ENCODE measurements at places on chromosomes 11 and 22.

DNA sequence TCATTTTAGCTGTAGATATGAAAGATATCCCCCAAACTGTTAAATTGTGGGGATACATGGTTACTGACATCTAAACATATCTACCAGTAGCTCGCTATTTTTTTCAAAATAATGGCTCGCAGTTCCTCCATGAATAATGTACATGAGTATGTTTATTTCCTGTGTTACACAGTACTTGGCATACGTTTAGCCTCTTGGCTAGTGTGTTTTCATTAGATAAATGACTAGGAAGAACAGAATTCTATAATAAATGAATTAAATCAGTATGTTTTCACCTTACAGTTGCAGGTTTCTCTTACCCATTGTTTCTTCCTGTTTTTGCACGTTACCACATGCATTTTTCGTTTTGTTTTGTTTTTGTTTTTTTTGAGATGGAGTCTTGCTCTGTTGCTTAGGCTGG lies 21.8 kb downstream of the RNF169 start:
- no peak for DNase-seq

GRCh38 chr11:128894685-128895084 lies 3.5 kb downstream of the KCNJ5 start:
- no peak for DNase-seq

GRCh38 chr22:29578462-29579200 lies 2.3 kb downstream of the NIPSNAP1 start:
- DNase-seq, result no peak

DNA sequence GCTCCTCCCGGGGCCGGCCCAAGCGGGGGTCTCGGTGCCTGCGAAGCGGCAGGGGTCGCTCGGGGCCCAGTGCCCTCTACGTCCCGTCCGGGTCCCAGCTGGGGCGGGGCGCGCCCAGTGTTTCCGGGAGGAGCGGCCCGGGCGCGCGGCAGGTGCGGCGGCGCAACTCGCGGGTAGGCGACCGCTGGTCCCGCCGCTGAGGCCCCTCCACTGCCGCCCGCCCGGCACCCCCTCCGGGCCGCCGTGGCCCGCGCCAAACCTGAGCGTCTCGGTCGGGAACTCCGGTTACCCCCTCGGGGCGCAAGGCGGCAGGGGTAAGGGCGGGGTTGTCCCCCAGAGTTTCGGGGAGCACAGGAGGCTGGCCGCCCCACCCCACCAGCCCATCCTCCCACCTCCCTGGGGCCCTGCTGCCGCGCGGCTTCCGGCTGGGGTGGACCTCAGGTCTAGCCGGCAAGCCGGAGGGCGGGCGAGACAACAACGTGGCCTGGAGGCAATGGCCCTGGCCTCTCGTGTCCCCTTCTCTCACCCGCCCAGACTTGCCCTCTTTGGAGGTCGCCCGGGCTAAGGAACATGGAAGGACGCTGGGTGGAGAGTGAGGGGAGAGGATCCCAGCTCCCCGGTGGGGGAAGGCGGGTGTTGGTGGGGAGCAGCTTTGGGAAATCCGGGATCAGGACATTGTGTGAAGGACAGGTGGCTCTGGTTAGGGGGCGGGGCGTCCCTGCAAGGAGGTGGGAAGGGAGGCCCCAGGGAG lies 398 bp upstream of the CRACR2B start:
- no peak for DNase-seq

- no peak for DNase-seq
These were observed 71.1 kb upstream of the BID start for GRCh38 chr22:17845327-17845726.

- DNase-seq, result peak; percentile 84
These were observed 127.0 kb downstream of the MRTFA start for GRCh38 chr22:40509401-40510134.

DNA sequence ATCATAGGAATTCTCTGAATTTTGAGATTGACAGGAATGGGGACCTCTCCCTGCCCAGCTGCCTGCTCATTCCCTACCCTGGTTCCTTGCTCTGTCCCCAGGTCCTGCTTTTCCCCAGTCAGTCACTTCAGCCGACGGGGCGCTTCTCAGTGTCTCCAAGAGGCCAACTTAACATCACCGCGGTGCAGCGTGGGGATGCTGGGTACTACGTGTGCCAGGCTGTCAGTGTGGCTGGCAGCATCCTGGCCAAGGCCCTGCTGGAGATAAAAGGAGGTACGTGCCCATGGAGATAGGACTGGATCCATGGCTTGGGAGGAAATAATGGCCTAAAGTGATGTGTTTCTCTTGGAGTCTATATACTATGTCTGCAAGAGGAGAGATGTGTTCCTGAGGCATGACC lies 7.0 kb downstream of the ROBO3 start:
- DNase-seq, result no peak

GRCh38 chr11:24634606-24635160 lies 137.8 kb downstream of the LUZP2 start:
- no peak for DNase-seq

DNA sequence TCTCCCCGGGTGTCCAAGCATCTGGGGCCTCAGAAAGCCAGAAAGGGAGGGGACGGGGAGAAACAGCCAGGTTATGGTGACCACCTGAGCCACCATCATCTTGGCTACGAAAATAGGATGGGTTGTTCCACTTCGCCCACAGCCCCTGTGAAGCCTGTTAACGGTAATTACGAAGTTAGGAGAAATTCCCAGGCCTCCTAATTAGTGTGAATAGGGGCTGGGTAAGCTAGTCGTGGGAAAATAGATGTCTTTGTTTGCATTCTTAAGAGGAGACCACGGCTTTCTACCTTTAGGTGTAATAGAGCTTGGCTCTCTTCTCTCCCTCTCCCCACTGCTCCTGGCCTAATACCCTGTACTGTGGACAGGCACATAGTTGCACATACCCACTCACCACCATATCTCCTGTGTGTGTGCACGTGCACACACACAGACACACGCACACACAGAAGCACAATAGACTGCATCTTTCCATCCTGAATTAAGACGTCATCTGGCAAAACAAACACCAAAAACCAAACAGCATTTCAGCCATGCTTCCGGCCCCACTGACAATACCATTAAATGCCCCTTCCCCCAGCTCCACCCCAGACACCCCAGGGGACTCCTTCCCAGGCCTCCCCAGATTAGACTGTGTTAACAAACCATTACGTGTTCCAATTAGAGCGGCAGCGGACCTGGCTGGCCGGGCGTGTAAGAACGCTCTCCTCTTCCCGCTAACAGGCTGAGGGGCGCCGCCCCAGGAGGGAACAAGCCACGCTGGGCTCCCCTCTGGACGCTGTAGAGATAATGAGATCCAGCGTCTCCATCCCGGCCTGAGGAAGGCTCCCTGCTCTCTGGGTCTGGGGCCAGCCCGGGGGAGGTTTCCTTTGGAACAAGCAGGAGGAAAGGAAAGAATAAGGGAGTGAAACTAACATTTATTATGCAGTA lies 72.8 kb downstream of the TP53I11 start:
- no peak for DNase-seq

DNA sequence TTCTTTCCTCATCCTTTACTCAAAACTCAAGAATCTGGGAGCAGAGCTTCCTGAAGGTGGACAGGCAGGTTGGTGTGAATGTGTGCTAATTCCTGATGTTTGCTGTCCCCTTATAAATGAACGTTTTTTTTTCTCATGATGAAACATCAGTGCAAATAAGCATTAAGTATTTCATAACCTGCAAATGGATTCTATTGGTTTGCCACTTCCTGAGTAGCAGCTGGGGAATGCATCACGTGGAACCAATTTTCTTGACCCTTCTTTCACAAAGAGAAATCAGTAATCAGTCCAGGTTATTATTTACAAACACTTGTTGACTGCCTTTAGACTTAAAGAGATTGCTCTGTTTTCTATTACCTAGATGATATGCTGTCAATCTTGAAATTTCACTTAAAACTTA lies 40.1 kb upstream of the SCN3B start:
- DNase-seq, result no peak

- no peak for DNase-seq
These were observed 11.0 kb upstream of the MICALL1 start for GRCh38 chr22:37894939-37895670.

DNA sequence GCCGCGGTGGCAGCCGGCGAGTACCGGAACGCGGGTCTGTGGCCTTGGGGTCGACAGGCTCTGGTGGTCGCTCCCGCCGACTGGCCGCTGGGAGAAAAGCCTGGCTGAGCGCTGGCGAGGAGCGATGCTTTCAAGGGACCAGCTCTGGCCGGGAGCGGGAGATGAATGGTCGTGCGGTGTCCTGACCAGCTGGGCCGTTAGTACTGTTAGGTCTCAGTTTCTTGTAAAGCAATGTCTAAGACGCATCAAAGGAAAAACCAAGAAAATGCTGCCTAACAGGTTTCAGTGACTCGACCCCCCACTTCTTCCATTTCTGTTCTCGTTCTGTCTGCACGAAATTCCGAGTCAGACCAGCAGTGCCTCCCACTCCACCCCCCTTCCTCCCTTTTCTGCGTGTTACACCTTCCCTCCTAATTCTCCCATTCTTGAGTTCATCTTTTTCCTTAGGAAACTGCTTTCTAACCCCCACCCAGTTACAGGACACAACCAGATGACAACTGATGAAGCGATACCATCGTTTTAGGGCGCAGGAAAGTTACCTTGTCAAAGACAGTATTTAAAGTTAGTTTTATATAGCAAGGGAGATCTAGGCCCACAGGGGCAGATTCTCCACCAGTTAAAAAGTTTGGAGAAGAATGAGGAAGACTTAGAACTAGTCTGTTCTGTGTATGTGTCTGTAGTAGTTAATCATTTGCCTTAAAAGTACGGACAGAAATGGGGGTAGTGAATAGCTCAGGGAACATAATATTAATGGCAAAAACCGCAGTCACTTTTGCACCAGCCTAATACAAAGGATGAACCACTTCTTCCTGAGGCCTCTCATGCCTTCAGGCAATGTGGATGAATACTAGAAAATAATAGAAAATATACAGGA lies 1.0 kb downstream of the CUL5 start:
- DNase-seq, result peak; percentile 30

DNA sequence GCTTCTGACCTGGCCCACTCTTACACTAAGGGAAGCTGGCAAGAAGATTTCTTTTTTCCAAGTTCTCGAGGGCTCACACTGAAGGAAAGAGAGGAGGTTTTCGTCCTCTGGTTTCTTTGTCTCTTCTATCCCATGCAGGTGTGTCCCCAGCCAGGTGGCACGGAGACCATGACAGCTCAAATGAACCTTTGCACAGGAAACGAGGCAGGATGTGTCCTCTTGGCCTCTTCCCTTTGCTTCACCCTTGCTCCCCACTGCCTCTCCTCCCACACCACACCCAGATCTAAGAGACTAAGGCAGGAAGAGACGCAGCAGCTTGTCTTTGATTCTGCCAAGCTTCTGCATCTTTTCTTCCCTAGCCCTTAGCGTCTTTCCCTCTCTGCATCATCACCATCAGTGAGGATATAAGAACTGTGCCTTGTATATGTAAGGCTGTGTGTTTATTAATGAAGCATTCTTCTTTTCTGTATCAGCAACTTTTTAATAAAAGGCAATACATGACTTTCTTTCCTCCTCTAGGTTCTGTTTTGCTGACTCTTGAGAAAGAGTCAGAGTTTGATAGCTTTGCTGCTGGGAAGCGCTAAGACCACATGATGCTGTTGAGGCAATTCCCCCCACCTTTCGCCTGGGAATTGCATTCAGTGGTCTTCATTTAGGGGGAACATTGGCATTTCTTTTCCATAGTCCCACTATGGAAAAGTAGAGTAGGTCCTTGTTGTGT lies 56.0 kb upstream of the PARVA start:
- no peak for DNase-seq

DNA sequence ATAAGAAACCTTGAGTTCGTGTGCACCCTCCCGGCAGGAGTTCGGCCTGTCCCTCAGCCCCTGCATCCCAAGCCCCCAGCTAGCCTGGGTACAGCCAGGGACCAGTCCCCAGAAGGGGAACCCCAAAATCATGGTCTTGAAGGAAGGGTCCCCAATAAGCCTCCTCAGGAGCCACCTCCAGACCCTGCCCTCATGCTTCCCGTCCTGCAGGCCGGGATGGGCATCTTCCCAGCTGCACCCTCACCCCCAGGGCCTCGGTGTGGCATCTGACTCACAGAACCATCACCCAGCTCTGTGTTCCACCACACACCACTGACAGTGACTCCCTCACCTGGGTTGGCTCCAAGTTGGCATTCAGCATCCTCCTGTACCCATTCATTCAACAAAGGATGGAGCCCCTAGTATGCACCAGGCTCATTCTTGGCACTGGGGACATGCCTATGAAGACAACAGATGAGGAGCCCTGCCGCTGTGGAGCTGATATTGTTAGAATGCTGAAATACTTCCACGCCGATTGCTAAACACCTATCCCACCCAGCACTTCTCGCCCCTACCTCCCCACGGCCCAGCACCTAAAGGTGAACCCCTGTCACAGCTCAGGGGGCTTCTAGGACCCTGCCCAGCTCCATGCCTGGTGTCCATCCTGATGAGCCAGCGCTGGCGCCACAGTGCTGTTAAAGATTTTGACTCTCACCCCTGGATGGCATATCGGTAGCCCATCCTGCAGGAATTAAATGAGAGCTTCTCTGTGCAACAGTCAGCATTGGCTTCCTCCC lies 77.8 kb downstream of the BUD13 start:
- no peak for DNase-seq

DNA sequence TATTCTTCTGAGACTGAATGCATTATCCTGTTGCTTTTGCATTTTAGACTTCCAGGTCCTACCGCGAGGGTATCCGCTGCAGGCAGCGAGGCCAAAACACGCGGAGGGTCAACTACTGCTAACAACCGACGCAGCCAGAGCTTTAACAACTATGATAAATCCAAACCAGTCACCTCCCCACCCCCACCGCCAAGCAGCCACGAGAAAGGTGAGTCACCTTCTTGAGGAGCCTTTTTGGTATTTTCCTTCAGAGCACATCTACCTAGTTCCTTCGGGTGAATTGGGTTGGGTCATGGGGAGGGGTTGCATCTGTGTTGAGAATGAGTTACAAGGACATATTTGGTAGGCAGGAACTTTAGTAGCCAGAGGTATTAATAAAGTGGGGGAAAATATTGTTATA lies 179.8 kb downstream of the NAV2 start:
- peak; percentile 16 for DNase-seq

DNA sequence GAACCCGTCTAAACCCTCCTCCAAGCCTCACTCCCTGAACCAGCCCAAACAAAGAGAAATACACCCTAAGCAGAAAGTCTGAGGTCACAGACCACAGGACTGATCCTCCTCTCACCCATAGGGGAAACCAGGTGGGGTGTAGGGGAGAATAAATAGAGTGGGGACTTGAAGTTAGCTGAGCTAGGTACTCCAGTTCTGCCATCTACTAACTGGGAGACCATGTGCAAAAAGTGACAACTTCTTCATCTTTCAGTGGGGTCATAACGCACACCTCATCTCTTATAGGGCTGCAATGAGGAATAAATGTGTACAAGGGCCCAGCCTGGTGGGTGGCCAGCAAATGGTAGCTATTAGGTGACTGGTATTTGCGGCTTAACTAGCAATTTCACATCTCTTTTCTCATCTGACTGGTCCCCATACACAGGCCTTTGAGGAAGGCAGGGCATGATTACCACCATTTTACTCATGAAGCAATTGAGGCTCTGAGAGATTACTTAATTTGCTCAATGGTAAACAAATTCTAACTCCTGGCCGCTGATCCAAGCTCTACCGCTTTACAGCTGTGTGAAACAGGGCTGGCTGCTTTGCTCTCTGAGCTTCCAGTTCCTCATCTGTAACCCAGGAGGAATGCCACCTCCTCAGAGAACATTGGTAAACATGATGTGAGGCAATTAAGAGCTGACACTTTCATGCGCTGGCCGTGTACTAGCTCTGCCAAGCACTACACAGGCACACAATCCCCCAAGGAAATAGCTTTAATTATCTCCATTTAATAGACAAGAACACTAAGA lies 16.6 kb downstream of the TBC1D10A start:
- no peak for DNase-seq

Data from ACHN (cell line).